Astrocyte (in vitro differentiated cells and primary cell): ENCODE measurements at places on chromosomes 16 and 17. TPM values are rescaled to one million over a fixed set of nuclear protein-coding genes. Genes with fewer than 3 reads are reported as not detected.
A peak's percentile ranks its signal among the peaks of the same experiment; 100 is the strongest.

Gene ERCC4
- total RNA-seq: 13.9 and 15.6 TPM in 2 replicates

Gene KRT24
- not detected in 2 replicates for total RNA-seq

Gene ADGRG1
- 13.6 and 13.9 TPM in 2 replicates for total RNA-seq

GRCh38 chr16:88569614-88569984 lies 604 bp upstream of the ZC3H18 start:
- DNase-seq: no peak

DNA sequence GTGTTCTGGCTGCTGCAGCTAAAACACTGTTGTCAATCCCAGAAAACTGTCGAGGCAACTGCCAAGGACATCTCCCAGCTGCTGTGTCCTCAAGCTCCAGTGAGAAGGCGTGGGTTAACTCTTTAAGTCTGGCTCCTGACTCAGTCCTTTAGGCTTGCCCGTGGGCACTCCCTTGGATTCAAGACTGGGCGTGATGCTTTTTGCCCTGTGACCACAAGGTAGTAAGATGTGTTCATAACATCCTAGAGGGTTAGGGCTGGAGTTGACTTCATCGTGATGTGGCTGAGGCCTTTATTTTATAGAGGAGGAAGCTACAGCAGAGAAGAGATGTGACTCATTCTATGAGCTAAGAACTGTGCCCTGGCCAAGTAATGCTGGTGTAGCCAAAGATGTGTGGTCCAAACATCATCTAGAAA lies 50.9 kb upstream of the TEKT3 start:
- DNase-seq: peak; percentile 90

DNA sequence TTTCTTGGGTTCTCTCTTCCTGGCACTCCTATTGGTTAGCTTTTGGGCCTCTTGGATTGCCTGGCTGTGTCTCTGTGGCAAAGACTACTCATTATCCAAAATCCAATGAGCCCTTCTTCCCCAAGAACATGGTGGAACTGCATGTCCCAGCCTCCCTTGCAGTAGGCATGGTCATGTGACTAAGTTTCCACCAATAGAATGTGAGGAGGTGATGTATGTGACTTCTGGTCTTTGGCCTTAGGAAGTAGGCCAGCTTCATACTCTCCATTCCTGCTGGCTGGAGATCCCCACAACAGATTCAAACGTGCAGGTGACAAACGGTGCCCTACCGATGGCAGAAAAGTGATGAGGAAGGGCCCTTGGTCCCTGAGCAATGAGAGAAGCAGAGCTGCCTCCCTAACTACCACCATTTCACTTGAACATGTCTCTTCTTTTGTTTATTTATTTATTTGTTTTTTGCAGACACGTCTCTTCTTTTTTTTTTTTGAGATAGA lies 17.3 kb upstream of the SPN start:
- no peak for DNase-seq
